ENCODE measurements at places on chromosomes 7 and 10.

GRCh38 chr10:21047511-21047910 lies 150.4 kb upstream of the NEBL start:
- no peak for DNase-seq

DNA sequence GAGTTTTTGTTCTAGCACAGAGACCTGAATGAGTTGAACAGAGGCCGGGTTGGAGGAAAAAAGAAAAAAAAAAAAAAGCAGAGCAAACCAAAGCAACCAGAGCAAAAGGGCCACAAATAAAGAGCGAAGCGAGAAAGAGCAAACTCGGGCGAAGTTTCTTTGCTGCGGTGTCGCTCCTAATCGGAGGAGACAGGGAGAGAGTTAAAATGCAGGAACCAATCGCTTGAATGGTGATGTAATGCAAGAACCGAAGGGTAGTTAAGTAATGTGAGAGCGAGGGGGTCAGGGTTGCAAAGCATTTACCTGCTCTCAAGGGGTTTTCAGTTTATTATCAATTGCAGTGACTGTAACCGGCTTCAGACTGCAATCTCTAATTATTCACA lies 271.7 kb downstream of the TRIL start:
- DNase-seq: no peak

GRCh38 chr7:48691788-48692187 lies 232.6 kb upstream of the CDC14C start:
- no peak for DNase-seq

- no peak for DNase-seq
These were observed 223.3 kb downstream of the MLLT10 start for GRCh38 chr10:21757185-21757901.

- no peak for DNase-seq
These were observed 107.3 kb upstream of the FAM171A1 start for GRCh38 chr10:15478429-15478828.

DNA sequence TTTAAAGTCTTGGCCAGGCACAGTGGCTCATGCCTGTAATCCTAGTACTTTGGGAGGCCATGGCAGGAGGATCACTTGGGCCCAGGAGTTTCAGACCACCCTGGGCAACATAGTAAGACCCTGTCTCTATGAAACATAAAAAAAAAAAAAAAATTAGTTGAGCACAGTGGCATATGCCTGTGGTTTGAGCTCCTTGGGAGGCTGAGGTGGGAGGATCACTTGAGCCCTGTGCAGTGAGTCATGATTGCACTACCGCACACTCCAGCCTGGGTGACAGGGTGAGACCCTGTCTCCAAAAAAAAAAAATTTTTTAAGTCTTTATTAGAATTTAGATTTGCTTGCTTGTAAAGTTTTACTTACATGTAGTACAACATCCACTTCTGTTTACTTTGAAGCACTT lies 14.0 kb downstream of the WNT2 start:
- DNase-seq: no peak

GRCh38 chr10:80472234-80473095 lies 18.4 kb downstream of the TSPAN14 start:
- no peak for DNase-seq

GRCh38 chr10:115953281-115953680 lies 319.7 kb downstream of the GFRA1 start:
- no peak for DNase-seq

GRCh38 chr7:105448181-105448580 lies 59.5 kb upstream of the SRPK2 start:
- no peak for DNase-seq

GRCh38 chr7:44471850-44472249 lies 18.6 kb downstream of the NUDCD3 start:
- no peak for DNase-seq

- DNase-seq: peak; percentile 78
These were observed 108.4 kb upstream of the HPS1 start for GRCh38 chr10:98555021-98555619.

GRCh38 chr10:121307411-121307980 lies 290.7 kb downstream of the FGFR2 start:
- no peak for DNase-seq

- no peak for DNase-seq
These were observed 61.3 kb downstream of the COA1 start for GRCh38 chr7:43668035-43668434.

- DNase-seq: no peak
These were observed 4.0 kb downstream of the HDAC9 start for GRCh38 chr7:18499407-18500177.

- DNase-seq: peak; percentile 66
These were observed 8.0 kb upstream of the HSPB1 start for GRCh38 chr7:76294344-76295024.

DNA sequence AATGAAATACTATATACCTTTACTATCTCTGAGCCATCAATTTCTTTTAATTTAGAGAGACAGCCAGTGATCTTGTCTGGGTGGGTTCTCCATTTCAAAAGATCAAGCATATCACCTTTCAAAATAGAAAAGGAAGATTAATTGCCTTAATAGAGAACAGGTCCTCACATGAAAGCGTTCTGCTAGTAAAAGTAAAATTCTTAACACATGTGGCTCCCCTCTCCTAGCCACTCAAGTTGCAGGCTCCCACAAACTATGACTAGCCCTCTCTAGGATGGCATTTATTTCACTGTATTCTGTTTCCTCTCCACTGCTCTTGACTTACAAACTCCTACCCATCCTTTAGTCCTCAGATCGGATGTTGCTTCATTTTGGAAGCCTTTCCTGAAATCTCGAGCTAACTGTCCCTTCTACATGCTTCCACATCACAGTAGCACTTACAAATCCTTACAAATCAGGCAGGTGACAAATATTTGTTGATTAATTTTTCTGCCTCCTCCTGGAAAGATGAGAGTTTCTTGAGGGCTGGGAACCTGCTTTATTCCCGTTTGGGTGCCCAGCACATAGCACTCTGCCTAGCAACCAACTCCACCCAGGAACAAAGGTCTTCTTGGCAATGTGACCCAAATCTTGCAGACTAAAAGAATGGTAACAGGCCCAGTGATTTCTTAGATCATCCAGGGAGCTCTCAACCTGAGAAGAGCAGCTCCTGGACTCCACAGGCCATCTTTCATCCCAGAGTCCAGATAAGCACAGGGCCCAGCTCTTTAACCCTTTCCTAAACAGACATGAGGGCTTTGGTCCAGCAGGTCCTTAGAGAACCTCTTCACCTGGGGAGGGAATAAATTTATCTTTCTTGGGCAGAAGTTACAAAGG lies 310.4 kb upstream of the IMMP2L start:
- DNase-seq: no peak
